Hypothalamus (tissue), 51 donors: ENCODE measurements at places on chromosomes 5 and 9.

GRCh38 chr5:71633255-71634155, 46.4 kb downstream of the MCCC2 start:
- no peak for DNase-seq

DNA sequence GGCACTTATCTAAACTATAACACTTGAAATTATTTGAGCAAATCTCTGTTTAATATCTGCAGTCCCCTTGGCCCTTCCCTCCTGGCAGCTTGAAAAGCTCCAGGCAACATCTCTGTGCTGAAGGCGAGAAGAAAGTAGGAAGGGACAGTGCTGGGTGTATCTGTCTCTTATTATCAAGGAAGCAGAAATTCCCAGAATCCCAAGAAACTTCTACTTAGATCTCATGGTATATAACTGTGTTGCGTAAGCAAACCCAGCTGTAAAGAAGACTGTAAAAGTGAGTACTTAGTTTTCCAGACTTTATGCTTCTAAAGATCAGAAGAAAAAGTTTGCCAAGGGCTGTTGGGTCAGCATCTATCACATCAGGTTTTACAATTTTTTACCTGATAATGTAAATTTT, 1869.8 kb downstream of the MAT2B start:
- no peak for DNase-seq

- no peak for DNase-seq
Measured at GRCh38 chr5:3101561-3101960, 350.1 kb upstream of the IRX2 start.

DNA sequence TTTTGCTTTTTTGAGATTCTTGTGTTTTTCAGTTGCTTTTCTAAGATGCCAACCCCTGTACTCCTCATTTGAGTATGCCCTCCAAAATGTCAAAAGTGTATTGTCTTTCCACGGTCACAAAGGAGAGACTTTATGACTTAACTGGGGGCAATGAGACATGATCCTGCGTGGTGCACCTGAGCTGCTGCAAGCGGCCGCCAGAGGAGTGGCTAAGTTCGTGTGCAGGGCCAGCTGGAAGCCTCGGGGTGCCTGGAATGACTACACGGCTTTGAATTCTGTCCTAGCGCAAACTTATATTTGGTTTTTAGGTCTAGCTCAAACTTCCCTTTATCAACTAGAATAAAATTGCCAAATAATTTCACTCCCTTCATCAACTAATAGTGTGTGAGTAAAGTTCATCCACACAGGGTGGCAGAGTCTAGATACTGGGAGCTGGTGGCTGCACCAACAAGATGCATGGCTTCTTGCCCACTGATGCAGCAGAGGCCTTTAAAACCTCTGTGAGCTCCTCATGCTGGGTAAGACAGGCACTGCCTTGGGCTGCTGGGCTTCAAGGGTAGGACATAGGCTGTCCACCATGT, 4.7 kb downstream of the GADD45G start:
- no peak for DNase-seq

DNA sequence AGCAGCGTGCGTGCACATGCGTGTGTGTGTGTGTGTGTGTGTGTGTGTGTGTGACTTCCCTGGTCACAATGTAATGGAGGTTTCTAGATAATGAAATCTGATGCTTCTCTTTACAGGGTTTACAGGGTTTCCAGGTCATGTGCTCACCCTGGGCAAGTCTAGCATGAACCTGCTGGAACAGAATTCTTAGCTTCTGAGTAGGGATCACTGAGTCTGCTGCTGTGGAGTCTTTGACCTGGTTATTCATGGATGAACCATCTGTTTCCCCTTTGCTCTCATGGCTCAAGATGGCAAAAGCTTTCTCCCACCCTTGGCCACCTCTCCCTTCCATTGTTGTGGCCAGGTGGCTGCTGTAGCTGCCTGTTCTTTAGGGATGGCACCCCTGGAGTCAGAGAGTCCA, 111.6 kb upstream of the SHB start:
- no peak for DNase-seq

DNA sequence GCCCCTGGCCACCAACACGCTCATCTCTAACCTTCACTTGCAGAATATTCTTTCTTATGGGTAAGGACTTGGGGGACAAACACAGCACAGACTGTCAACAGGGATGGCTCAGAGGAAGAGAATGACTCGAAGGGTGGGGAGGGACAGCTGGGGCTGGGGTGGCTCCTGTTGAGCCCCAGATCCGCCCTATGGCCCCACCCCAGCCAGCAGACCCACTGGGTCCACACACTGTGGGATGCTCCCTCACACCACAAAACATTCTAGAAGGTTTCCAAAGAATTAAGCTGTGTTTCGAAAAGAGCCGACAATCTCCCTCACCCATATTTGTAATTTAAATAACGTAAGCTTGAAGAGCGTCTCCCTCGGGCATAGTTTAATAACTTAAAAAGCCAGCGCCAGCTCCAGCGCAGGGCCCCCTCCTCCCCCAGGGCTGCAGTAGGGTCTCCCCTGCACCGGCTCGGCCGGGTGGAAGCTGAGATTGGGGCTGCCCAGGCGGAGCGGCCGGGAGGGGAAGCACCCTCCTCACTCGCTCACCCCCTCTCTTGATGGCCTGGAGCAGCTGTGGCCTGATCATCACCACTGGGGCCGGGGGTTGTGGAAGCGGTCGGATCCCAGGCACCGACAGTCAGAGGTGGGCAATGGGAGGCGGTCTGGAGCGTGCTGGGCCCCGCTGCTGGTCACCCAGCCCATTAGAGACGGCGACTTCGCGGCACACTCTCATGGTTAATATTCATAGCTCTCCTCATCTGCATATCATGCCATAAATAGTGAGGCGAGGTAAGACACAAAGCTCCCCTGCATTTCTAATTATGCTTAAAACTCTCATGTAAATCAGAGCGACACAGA, 37.6 kb downstream of the NACC2 start:
- DNase-seq = no peak

DNA sequence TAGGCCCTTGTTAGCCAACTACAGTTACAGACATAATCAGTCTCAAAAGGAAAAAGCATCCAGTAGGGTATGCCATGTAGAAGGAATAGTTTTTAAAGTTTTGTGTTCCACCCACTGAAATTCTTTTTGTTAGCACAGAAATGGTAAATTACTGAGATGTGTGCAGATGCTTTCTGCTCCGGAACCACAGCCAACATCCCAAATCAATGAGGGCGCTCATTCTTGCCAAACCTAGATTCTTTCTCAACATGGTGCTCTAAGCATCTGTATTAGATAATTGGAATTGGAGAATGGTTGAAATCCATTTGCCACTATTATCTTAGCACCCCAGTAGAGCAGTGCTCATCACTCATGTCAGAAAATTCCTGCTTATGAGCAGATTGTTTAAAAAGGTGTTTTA, 127.8 kb downstream of the SEC61B start:
- DNase-seq = no peak

DNA sequence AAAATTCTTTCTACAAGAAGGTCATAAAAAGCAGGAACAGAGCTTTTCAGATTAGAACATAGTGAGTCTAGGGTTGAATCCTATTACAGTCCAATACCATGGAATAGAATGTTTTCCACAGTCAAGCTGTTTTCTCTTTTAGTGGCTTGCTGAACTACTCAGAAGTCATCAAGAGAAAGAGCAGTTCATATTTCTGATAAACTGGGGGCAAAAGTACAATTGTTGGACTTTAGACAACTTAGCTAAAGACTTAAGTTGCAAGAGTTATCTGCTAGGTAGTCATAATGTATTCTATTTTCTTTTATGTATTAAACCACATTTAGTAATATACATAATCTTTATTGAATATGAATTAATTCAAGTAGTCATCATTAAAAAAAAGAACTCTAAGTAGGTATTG, 233.1 kb upstream of the GRIA1 start:
- no peak for DNase-seq

DNA sequence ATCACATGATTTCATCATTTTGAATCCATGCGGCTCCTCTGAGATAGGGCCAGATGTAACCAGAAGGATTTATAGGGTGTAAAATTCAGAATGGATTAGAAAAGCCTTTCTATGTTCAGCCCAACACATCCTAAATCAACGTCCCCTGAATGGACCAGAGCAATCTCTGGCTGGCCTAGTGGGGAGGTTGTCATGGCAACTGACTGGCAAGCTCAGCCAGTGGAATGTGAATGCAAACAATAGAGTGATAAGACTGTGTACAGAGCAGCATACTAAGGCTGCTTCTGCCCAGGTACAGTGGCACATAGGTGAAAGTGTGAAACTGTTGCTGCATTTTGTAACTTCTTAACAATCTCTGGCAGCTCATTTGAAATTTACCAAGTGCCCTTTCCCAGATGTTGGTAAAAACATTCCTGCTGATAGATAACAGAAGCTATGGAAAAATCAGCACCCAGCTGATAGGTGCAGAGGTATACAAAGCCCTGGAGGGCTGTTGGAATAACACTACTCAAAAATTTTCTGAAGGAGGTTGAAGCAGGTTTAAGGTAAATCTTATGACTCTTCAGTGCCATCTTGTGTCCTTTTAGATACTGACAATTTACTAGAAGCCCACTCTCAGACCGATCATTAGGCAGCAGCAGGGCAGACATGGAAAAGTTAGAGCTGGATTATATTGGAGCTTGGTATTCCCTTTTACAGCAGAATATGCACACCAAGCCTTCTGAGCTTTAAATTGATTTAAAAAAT, 267.2 kb downstream of the RAB3C start:
- no peak for DNase-seq

DNA sequence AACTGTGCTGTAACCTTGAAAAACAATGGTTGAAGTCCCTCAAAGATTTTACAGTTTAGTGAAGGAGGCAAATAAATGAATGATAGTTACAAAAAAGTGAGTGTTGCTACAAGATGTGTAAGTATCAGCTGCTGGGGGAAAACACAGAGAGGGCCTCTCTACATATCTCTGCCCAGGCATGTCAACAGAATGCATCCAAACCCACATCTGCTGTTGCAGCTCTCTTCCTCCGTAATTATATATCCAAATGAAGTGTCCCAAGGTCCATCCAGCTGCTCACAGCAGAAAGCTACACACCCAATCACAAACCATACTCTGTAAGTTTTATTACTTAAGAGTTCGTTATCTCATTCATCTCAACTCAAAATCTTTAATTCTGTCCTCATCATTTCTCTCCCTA, 584.6 kb downstream of the ANXA1 start:
- DNase-seq = no peak

GRCh38 chr9:21872696-21873095, 70.3 kb downstream of the MTAP start:
- DNase-seq = no peak

DNA sequence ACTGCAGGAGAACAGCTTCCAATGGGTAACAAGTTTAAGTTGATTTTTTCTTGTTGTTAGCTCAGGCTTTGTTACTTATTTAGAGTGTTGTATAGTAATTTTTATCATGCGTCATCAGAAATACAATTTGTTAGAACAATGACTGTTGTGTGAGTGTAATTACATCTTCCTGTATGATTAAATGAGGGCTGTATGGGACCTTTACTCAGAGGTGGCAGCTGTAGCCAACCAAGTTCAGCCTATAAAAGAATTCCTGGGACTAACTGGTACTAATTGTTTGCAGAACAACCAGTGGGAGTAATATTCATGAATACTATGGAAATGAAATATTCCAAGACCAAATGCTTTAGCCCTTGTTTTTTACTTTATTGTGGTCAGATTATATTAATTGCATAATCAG, 30.8 kb upstream of the TJP2 start:
- no peak for DNase-seq

- DNase-seq = no peak
Measured at GRCh38 chr9:88759364-88759763, 224.4 kb downstream of the NXNL2 start.

- DNase-seq = no peak
Measured at GRCh38 chr5:27592231-27592630, 553.8 kb upstream of the CDH9 start.

DNA sequence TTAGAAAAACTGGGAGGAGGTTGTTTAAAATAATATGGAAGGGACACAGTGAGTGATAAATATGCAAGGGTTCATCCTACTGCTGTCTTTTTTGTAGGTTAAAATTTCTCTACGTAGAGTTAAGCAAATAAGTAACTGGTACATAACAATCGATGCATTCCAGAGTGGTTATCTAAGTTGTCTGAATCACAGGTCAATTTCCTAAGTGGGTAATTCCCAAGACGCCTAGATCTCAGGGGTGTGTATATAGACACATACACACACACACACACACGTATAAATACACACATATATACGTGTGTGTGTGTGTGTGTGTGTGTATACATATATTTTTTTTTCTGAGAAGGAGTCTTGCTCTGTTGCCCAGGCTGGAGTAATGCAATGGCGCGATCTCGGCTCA, 22.3 kb downstream of the CAAP1 start:
- no peak for DNase-seq

DNA sequence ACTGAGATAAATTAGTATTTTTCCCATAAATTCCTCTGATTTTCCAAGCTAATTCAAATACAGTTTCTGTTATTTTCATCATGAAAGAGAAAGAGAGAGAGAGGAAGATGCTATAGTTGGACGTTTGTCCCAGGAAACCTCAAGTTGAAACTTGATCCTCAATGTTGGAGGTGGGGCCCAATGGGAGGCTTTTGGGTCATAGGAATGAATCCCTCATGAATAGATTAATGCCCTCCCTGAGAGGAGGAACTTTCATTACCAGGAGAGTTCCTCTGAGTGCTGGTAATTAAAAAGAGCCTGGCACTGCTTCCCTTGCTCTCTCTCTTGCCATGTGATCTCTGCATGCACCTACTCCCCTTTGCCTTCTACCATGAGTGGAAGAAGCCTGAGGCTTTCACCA, 189.9 kb upstream of the SMC2 start:
- DNase-seq = no peak

GRCh38 chr5:56725711-56726411, 89.5 kb upstream of the MAP3K1 start:
- DNase-seq = no peak

DNA sequence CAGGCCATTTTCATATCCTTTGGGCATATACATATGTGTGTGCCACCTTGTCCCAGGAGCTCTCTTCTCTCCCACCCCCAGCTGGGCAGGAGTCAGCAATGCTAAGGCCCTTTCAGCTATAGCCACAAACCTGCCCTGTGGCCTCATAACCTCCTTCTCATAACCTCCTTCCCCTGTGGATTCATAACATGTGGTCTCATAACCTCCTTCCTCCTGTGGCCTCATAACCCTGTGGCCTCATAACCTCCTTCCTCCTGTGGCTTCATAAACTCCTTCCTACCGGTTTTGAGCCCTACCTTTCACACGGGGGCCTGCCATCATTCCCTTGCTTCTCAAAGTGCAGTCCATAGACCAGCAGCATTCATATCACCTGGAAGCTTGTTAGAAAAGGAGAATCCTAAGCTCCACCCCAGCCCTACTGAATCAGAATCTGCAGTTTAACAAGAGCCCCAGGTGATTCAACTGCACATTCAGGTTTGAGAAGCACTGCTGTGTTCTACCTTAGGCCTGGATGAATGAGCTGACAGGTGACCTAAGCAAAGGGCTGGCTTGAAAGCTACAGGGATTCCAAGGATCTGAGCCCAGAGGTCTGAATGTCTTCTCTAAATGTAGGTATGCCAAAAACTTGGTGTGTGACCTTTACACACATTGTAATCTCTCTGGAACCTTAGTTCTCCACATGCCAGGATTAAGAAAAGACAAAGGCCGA, 41.9 kb upstream of the PLPP6 start:
- DNase-seq = no peak

- DNase-seq = no peak
Measured at GRCh38 chr5:78925129-78925876, 59.8 kb downstream of the ARSB start.

- no peak for DNase-seq
Measured at GRCh38 chr9:92962846-92963245, 15.5 kb downstream of the FGD3 start.

- DNase-seq = no peak
Measured at GRCh38 chr5:140690376-140690932, 716 bp downstream of the HARS1 start.
